Cortex of kidney (tissue), 1 donor: ENCODE measurements at places on chromosomes 5 and 9.

GRCh38 chr5:150305095-150305494 lies 2.4 kb upstream of the ARSI start:
- DNase-seq = no peak

DNA sequence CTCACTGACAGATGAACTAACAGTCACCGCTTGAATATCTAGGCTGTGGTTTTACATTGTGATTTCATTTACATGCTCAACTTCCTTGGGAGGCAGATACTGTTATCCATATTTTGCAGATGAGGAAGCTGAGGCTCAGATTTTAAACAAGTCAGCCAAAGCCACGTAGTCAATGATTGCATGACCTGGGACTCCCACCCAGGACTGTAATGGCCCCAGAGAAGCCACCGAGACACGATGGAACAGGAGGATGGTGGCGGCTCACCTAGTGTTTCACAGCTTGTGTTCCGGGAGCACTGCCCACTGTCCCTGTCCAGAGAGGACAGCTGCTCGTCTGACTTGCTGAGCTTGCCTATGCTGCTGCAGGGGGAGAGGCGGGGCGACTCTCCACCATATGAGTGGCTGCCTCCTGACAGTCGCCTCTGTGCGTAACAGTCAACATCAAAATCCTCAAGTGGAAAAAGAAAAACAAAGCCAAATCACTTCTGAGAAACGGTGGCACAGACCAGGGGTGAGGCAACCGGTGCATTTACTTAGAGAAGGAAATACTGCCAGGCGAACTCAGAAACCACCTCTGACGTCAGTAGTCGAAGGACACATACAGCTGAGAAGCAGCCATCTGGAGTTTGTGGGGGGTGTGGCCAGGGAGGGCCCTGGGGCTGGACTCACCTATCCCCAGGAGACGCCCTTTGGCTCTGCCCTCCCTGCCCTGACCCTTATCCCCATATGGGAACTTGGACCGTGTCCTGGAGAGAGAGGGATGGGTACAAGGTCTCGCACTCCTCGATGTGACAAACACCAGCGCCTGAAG lies 82.5 kb downstream of the PRRT1B start:
- DNase-seq = no peak

DNA sequence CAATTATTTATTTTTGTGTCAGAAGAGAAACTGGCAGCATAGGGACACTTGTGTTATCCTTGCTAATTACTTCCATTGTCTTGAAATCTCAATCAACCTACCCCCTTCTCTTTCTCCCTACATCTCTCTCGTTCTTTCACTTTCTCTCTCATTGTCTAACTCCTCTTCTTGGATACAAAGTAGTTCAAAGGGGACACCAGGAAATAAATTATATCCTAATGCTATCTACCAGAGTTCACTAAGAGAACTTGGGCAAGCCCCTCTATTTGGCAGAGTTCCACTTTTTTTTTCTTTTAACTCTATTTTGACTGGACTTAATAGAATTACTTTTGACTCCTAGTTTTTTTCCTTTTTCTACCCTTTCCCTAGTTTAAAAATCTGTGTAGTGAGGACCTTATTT lies 102.2 kb downstream of the MEF2C start:
- no peak for DNase-seq

DNA sequence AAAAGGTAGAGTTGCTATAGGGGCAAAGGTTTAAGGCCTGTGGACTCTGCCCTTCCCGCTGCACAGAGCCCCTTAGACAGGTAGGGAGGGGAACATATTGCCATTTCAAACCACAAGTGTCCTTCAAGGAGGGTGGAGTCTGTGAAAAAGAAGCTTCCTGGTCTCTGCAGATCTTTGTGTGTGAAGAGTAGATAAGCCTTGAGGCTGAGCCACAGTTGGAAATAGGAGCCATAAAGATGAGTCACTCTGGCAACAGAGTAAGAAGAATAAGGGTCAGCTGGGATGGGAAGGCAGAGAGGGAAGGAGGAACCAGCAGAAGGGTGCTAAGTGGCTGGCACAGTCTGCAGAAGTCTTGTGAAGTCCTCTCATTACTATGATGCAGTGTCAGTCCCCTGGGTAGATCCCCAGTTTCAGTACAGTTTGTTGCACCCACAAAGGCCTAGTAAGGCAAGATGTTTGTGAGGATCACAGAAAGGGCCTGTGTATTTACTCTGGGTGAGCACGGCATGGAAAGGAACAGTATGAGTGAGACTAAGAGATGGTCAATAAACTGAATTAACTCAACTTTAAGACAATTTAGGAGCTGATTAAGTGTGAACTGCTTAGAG lies 18.1 kb downstream of the GRXCR2 start:
- no peak for DNase-seq

DNA sequence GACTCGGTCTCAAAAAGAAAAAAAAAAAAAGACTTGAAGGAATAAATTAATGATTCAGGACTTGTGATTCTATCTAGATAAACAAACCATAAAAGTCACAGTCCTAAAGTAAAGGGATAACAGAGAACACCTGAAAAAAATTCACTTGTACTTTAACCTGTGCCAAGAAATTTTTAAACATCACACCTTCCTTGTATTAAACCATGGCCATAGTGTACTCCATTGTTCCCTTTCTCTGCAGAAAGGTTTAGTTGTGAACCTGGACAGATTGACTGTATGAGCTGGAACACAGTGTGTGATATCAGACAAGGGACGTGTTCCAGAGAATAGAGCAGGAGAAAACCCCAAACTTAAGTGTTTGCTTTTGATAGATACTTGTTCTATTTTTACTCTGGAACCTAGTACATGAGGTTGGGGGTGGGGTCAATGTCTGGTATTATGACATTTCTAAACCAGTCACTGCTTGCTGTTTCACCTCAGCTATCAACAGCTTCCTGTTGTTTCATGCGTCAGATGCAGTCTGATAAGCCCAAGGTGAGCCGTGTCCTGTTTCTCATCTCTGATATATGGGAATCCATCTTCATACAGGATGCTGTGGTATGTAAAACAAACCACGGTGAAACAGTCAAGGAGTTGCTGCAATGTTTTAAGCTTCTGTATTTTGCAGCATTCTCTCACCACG lies 62.5 kb upstream of the ITGA1 start:
- no peak for DNase-seq

- no peak for DNase-seq
Measured at GRCh38 chr5:144151026-144151425, 19.4 kb downstream of the YIPF5 start.

DNA sequence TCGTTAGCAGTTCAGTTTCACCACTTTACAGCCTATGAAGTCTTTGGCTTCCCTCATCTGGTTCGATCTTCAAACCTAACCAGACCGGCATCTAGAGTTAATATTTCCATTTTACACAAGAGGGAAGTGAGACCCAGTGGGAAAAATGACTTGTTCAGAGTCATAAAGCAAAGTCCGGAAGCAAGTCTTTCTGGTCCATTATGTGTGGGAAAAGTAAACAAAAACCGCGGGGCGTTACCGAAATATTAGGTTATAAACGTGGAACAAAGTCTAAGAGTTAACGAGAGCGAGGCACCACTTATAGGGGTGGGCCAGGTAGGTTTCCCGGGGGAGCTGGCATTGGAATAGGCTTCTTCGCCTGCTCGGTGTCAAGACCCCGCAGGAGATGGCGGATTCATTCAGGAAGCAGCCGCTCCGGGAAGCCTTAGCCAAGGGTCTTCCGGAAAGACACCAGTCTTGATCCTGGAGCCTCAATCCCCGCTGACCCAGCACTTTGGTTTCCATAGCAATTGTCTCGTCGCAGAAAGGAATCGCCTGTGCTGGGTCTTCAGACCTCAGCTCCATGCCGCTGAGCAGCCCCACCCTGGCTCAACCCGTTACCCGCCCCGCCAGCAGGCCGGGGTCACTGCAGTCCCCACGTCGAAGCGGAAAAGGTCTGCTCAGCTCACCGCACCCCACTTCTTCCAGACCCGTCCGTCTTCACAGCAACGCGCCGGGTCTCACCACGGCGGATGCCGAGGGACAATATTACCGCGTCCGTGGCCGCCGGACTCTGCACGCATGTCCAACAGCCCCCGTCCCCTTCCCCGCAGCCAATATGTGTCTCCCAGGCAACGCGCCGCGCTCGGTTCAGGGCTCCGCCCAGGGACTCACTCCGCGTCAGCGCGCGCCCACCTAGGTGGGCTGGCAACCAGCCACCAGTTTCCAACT lies at the start of gene C5orf52:
Gene C5orf52 (plus strand): TSS at position 872 of the 930 bp plus-strand sequence. CDS start 82 bp downstream, outside the sequence.
- DNase-seq = no peak
